Putamen (tissue), 1 donor: ENCODE measurements at places on chromosomes 2 and 18.

DNA sequence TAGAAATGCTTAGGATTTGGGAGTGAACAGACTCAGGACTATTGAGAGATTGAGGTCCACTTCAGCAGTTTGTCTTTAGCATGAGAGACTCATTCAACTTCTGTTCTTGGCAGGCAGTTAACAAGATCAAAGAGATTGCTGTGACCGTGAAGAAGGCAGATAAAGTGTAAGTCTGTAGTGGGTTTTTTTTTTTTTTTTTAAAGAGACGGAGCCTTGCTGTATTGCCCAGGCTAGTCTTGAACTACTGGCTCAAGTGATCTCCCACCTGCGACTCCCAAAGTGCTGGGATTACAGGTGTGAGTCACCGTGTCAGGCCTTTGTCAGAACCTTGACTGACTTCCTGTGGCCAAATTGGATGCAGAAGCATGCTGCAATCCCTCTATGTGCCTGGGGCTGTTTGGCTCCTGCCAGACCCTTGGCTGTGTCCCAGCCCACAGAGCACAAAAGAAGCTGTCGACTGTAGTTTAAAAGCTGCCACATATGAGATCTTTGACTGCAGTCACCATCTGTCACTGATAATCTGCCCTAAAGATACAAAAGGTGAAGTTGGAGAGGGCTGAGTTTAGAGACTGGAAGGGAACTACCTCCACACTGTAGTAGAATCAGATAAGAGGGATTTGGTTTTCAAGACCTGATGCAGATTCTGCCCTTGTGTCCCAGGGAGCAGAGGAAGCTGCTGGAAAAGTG lies 9.9 kb downstream of the CCT7 start:
- no peak for DNase-seq

DNA sequence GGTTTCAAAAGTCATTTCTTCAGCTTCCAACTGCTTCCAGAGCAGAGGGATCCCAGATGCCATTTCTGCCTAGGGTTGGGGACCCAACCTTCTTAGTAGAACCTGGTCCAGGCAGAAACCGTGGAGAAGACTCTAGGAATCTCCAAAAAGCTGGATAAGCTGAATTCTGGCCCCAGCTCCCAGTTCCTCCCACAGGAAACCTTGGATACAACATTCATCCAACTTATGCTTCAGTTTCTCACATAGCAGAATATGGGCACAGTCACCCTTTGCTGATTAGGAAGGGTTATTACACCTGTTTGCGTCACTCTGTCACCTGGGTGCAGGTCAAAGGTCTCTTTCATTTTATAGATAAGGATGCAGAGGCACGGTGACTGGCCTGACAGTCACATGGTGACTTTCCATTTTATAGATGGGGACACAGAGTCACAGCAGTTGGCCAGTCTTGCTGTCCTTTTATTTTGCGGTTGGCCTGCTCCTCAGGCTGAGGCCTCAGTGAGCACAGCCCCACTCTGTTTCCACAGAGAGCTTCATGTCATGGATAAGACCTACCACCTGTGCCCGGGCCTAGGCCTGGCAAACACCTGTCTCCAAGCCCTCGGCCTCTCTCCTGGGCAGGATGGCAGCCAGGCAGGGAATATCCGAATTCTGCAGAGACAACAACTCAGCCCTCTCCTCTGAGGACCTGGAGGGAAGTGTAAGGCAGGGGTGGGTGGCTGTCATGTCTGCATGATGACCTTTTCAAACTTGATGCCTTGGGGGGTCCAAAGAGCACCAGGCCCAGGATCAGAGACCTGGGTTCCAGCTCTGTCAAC lies 148.8 kb downstream of the SMAD7 start:
- no peak for DNase-seq

DNA sequence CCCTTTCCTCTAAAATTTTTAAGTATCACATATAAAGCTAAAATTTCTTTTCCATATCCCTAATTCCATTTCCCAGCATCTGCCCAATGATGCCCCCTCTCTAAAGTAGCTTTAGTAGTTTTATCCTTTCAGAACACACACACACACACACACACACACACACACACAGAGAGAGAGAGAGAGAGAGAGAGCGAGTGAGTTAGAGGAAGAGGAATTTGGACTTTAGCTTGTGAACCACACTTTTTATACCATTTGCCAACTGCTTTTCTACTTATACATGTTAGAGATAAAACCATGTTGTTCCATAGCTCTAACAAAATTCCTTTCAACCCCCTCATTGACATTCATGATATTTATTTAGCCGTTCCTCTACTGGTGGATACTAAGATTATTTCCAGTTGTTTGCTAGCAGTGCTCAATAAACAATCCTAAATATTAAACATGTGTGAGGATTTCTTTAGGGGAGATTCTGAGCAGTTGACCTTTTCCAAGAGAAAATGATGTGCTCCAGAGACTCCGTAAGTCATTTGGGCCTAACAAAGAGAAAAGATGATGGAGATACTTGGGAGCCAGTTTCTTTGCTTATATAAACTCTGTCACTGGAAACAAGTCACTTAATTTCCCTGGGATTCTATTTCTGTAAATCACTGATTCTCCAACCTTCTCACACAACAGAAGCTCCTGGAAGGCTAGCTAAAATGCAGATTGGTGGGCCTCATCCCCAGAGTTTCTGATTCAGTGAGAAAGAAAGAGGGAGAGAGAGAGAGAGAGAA lies 229.7 kb upstream of the SP5 start:
- no peak for DNase-seq

GRCh38 chr2:117086174-117086942 lies 728.1 kb upstream of the DDX18 start:
- DNase-seq = no peak

DNA sequence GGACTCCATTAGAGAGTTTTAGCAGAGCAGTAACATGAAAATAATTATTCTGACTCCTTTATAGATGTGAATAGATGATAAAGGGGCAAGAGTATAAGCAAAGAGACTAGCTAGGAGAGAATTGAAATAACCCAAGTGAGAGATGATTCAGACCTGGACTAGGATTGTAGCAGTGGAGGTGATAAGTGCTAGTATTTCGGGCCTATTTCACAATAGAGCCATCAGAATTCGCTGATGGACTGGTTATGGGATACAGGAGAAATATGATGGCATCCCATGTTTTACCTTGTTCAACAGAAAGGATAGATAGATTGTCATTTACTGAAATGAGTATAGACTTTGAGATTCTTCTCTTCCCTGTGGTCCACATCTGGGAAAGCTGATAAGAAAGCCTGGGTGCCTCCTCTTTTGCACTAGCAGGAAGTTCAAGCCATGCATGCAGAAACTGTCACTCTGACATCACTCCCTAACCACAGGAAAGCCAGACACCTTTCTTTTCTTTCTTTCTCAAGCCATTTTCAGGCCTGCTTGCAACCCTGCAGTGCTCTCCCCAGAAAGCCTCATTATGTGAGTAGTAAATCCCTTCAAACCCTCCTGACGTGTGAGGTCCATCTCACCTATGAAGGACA lies 25.3 kb downstream of the DYNAP start:
- no peak for DNase-seq

DNA sequence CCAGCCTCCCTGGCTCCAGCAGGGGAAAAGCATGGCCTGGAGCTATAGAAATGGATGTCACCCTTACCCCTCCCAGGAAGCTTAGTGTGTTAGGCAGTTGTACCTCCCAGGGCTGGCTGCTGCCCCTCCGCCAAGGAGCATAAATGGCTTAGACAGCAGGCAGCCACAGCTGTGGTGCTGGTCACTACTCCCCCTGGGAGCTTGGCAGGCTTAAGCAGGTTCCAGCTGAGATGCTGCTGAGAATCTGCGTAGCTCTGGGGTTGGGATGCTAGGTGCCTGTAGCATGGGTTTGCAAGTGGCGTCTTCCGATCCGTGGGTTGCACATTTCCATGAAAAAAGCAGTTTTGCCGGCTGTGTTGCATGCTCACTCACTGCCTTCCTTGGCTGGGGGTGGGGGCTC lies 369.7 kb downstream of the CTNNA2 start:
- no peak for DNase-seq
